ENCODE measurements at places on chromosomes 3 and 15. TPM values are rescaled to one million over a fixed set of nuclear protein-coding genes. Genes with fewer than 3 reads are reported as not detected.

The ITGA11 gene
- 0.79 TPM for total RNA-seq

The ROBO2 gene
- 0.33 TPM for total RNA-seq

The UBXN7 gene
- total RNA-seq: 23.9 TPM

The FOXP1 gene
- 107 TPM for total RNA-seq

The ADAMTS9 gene
- 13.0 TPM for total RNA-seq

The SNTN gene
- not detected for total RNA-seq

The GABRR3 gene
- total RNA-seq: not detected
